ENCODE measurements at places on chromosomes 7 and 10. TPM values are rescaled to one million over a fixed set of nuclear protein-coding genes. Genes with fewer than 3 reads are reported as not detected.

- no peak overlapping the region for H3K27ac ChIP-seq
- no peak for DNase-seq
- no peak overlapping the region for H3K4me3 ChIP-seq
- peaks cover 62% of the 10 kb centered on the region for H3K36me3 ChIP-seq
- H3K4me1 ChIP-seq, result no peaks in the 10 kb centered on the region
- no peaks in the 10 kb centered on the region for H3K27me3 ChIP-seq
Observed at GRCh38 chr7:151374726-151375125, 33.1 kb downstream of the NUB1 start.

ELMO1 gene
- total RNA-seq, result 45.1 TPM

GRCh38 chr7:111229916-111230315 is 139.0 kb downstream of the LRRN3 start:
- H3K27me3 ChIP-seq, result no peaks in the 10 kb centered on the region
- no peak overlapping the region for H3K4me3 ChIP-seq
- H3K27ac ChIP-seq, result no peak overlapping the region
- H3K4me1 ChIP-seq, result no peaks in the 10 kb centered on the region
- no peaks in the 10 kb centered on the region for H3K36me3 ChIP-seq
- no peak for DNase-seq

DNA sequence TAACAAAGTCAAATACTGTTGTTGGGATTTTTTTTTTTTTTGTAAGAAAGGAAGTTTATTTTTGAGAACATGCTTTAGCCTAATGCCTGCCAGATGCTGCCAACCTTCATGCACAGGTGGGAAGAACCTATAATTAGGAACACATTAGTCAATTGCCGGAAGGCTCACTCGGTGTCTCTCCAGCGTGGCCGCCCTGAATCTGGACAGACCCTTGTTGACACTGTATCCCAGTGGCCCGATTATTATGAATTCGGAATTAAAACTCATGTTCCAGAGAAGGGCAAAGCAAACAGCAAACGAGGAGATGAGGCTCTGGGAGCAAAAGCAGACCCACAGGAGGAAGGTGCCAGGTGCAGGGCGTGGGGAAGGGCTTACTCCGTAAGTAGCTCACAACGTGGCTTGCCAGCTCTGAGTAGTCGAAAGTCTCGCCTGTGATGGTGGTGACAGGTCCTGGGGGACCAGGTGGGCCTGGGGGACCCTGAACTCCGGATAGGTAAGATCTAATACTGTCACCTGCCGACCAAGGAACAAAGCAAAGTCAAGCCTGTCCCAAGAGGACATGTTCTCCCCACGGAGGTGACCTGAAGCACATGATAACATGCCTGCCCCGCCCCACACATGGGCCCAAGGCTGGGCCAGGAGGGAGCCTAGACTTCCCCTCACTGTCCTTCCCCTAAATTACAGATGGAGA is 48.3 kb downstream of the COL17A1 start:
- no peaks in the 10 kb centered on the region for H3K27me3 ChIP-seq
- no peak overlapping the region for H3K27ac ChIP-seq
- no peak overlapping the region for H3K4me3 ChIP-seq
- DNase-seq, result peak; percentile 55
- peaks cover 6% of the 10 kb centered on the region for H3K36me3 ChIP-seq

TLX1 gene
- total RNA-seq, result not detected

ADRA2A gene
- total RNA-seq, result 1.4 TPM

GPR85 gene
- 2.3 TPM for total RNA-seq

Data from right atrium auricular region (tissue), 2 donors.